Stimulated activated CD8-positive, alpha-beta memory T cell treated with anti-CD3 and anti-CD28 coated beads, Interleukin-2, amount 100 ng/mL, for 48 hours (primary cell): ENCODE measurements at places on chromosomes 4 and X.

GRCh38 chr4:144300616-144301015 is 160.1 kb upstream of the GYPA start:
- no peak for DNase-seq

DNA sequence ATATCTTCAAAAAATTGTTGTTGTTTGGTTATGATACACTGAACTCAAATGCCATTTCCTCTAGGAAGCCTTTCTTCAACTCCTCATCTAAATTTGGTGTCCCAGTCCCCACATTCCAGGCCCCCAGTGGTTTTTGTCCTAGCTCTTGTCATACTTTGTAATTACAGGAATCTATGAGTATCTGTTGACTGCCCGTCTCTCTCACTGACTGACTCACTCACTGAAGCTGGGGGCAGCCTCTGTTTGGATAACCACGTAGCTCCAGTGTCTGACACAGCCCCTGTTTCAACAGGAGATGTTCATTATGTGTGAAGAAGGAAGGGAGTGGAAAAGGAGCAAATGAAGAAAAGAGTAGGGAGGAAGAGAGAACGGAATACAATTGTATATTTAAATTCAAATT is 284.1 kb upstream of the TENM3 start:
- DNase-seq = no peak

DNA sequence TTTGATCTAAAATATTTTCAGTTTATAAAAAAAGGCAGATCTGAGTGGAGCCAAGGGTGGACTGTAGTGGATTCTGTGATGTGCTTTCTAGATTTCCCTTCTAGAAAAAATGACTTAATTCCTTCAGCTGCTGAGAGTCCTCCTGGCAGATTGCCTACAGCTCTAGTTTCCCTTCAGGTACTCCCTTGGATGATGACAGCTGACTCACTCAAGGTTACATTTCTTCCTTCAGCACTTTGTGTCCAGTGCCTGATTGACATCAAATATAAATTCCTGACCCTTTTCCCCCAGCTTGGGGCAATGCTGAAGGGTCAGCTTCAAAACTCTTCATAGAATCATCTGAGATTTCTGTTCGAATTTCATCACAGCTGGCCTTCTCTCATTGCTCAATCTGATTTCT is 161.7 kb downstream of the EMCN start:
- no peak for DNase-seq

DNA sequence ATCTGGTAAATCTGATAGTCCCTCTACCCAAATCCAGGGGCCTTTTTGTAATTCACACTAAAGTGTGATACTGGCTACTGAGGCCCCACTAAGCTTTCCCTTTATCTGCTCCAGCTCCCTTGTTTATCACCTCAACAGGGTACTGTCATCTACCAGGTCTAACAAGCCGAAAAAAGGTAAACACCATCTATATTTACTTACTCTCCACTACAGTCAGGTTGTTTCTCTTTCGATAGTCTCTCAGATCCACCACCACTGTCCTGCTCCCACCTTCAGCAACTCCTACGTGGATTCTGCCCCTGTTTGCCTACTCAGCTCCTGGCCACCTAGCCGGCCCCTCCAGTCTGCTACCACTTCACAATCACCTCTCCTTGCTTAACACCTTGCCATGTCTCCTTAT is 3.3 kb downstream of the ITIH6 start:
- no peak for DNase-seq

DNA sequence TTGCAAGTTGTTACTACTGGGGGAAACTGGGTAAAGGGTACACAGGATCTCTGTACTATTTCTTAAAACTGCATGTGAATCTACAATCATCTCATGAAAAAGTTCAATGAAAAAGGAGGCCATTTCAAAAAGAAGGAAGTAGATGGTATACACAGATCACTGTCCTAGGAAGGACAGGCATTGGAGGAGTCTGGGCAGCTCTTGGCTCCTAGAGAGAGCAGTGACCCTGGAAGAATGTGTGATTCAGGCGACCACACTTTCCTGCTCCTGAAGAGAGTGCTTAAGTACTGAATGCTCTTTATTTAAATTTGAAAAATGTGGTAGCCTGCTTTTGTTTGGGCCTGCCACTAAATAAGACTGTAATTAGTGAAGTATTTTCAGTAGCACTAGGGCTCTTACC is 318.1 kb upstream of the CASK start:
- DNase-seq = no peak

DNA sequence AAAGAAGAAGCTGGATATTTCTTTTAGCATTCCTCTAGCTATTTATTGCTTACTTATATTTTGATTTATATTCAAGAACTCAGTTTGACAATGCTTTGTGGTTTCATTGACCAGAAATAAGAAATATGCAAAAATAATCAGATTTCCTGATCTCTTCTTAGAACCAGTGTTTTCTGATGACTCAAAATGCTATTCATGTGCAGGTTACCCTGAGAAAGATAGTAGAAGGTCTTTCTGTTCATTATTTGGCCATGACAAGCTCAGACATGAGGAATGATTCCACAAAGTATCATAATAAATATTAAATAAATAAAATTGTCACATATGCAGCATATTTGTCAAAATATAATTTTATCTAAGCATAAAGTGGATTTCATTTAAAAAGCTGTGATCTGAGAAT is 24.1 kb downstream of the ADH7 start:
- DNase-seq = no peak

DNA sequence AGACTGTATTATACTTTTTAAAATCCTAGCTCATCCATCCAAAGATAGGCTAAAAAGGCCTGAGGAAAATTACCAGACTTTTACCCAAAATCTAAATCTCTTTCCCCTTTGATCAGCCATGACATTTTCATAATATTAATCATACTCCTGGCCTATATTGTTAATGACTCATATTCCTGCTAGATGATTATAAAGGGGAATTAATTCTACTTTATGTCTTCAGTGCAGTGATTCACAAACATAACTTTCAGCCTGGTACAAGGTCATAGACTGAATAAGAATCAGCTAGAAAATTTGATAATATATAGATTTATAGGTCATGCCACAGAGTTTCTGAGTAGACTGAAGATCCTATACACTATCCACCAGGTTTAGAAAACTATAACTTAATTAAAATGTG is 1905.4 kb downstream of the C4orf33 start:
- DNase-seq = no peak

DNA sequence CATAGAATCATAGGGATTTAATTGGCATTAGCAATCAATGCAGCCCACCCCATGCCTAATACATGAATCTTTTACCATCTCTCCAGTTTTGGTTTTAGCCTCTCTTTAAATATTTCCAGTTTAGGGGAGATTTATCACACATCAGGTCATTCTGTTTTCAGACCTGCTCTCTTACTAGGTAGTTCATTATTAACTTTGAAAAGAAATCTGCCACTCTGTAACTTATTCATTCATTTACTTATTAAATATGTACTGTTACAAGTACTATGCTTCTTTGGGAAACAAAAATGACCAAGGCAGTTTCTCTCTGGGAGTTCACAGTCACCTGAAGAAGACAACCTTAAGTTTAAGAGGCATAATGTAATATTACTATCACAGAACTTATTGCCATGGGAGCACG is 62.1 kb downstream of the USO1 start:
- DNase-seq = no peak

- DNase-seq = no peak
Measured at GRCh38 chr4:158850800-158851644, 82.2 kb downstream of the FNIP2 start.

DNA sequence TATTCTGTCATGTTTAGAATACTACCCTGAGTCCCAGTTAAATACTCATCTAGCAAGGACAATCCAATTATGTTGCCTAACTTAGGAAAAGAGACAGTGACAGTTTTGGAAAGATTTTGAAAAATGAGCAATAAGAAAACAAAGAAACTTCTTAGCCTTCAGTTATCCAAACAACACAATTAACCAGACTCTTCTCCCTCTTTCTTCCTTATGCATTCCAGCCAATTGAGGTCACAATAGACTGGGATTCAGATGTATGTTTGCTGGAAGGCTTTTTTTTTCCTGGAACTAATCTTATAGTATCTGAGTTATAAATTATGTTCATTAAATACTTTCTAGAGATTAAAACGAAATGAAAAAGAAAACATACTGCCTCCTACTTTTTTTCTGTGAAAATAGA is 109.6 kb downstream of the GUCY2F start:
- DNase-seq = no peak

DNA sequence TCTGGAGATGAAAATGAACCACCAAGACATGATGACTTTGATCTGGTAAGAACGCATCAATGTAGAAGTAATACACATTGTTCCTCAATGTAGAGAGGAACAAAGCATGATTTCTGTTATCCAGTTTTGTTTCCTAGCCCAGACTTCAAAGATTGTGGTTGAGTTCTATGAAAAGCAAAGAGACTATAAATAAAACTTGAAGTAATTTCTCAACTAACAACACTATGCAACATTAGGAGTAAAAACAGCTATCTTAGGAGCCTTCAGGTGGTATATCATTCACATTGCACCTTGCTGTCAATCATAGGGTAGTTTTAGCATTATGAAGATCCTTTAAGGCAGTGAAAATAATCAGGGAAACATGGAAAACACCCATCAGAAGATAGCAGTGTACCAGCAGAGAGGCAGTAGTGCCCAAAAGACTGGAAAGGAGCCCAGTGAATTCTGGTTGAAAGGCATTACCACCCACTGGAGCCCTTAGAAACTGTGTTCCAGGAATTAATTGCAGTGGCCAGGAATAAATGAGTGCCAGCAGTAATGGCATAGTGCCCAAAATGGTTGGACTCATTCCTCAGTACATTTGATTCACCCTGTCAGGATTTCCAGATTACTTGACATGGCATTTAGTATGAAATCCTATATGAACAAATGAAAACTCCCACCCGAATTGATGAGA is 300.7 kb upstream of the CXXC4 start:
- no peak for DNase-seq

DNA sequence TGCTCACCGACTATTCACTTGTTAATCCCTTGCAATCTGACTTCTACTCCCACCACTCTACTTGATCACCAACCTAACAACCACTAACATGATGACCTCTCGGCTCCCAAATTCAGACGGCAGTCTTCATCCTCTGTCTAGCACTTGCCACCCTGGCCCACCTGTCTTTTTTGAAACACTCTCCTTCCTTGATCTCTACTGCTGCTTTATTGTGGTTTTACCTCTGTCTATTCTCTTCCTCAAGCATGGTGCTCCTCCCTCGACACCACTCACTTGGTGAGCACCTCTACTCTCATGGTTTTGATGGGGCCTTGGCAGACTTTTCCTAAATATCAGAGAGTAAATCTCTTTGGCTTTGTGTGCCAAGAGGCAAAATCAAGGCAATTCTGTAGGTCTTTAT is 21.7 kb upstream of the CXCR3 start:
- no peak for DNase-seq

GRCh38 chrX:63993936-63994335 is 208.9 kb upstream of the ARHGEF9 start:
- no peak for DNase-seq

- no peak for DNase-seq
Measured at GRCh38 chr4:145546175-145546915, 64.7 kb downstream of the SMAD1 start.

GRCh38 chr4:183201331-183201730 is 102.3 kb downstream of the WWC2 start:
- DNase-seq = no peak

DNA sequence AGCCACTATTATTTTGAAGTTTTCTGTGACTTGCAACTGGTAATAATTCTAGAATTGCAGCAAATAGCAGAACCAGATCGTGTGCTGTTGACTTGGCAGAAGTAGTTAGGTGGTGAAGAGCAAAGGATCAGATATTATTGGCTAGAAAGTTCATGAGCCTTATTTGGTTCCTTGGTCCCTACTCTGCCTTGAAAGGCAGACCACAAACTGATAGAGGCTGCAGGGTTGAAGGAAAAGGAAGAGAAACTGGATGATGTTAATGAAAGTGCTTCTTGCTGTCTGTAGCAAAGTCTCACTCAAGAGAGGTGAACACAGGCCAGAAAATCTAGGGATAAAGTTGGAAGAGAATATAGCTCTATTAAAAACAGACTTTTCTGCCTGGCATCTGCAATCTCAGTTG is 41.2 kb upstream of the RNF150 start:
- DNase-seq = no peak

DNA sequence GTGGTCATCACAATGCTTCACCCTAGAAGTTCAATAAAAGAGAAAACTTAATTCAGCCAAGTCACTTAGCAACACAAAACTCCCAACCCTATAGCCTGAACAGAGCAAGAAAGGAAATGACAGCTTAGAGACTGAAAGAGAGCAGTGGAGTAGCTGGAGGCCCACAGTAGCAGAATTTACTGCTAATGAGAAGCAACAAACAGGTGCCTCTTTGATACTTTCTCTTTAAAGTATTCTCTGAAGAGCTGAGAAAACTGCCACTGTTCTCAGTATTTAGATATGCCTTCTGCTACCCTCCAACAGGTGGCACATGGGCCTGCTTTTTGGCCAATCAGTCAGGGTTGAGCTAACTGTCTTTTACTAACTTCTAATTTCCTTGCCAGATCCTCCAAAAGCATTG is 240.0 kb downstream of the GPC3 start:
- no peak for DNase-seq

DNA sequence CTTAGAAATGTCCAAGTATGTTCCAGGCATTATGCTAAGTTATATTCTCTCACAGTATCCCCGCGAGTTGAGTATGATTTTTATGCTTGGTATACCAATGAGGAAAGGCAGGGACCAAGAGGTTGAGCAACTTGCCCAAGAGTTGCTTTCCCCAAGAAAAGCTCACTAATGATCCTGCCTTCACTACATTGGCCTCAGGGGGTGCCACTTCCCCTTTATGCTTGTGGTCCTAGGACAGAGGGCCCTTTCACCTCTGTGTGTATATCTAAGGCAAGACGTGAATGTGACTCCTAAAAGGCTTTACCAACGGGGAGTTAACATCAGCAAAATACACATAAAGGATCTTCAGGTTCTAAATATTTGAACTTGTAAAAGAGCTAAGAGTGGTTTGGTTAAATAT is 164.4 kb upstream of the CPEB2 start:
- no peak for DNase-seq

GRCh38 chr4:122766950-122767349 is 34.4 kb downstream of the BBS12 start:
- DNase-seq = no peak

DNA sequence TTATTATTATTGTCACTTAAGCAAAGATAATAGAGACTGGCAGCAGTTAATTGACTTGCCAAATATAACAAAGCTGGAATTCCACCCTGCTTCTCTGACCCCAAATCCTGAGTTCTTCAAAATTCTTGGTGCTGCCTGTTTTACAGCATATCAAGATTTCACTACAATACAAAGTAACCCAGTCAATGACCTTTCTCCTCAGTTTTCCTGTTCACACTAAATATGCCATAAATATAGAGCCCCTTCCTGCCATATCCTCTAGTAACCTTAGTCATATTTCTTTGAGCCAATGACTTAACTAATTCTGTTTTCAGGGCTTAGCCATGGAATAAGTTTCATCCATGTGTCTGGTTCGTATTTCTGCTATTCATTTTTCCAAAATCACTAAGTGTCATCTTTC is 315.3 kb upstream of the HS3ST1 start:
- DNase-seq = no peak
